ENCODE measurements at places on chromosomes 5 and 9.

DNA sequence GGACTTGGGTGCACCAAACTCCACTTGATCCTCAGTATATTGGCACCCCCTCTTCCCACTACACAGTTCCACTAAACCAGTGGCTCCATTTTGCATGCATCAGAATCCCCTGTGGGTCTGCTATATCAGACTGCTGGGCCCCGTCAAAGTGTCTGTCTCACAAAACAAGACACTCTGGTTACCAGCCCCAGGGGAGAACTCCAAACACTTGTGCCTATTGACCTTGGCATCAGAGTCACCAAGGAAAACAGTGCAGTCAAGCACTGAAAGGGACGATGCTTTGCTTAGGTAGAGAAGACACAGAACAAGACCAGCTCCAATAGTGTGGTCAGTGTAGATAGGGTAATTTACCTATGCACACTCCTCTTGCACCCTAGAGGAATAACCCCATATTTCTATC is 205.8 kb upstream of the RAI14 start:
- no peak for ATAC-seq

DNA sequence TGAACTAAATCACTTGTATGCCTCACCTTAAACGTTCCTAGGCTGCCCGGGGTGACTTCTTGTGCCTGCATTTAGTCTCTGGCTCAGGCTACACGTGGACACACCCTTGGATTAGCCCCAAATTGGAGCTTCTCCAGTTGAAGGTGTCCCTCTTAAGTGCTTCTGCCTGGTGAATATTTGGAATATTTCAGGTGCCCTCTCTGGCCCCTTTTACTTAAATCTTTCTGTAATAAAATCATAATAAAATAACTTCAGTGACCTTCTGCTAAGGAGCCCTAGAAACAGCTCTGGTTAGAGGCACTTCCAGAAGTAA is 74.3 kb upstream of the KLF9 start:
- ATAC-seq = no peak

- no peak for ATAC-seq
Measured at GRCh38 chr9:131417264-131418142, 23.6 kb downstream of the PRRC2B start.

DNA sequence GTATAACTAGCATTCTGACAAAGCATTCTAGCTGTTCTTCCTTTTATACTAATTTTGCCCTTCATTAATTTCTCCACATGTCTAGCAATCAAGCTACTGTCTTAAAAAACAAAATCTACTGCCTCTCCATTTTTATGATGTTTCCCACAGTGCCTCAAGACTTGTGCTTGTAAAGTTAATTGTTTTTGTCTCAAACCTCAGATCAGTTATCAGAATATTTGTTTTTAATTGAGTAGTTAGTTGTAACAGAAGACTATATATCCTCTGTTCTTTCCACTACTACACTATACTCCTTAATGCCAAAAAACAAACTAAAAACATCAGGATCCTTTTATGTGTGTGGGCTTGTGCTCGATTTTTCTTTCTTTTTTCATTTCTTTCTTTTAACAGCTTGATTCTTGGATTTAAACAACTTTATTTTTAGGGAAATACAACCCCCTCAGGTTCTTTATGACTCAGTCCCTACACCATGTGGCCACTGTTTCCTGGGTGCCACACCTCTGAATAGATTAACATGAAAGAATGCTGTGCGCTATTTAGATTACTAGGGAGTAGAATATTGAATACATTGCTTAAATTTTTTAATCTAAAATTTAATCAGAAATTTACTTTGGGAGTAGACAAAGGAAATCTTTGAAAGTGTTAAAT is 1.2 kb downstream of the ASPN start:
- no peak for ATAC-seq

DNA sequence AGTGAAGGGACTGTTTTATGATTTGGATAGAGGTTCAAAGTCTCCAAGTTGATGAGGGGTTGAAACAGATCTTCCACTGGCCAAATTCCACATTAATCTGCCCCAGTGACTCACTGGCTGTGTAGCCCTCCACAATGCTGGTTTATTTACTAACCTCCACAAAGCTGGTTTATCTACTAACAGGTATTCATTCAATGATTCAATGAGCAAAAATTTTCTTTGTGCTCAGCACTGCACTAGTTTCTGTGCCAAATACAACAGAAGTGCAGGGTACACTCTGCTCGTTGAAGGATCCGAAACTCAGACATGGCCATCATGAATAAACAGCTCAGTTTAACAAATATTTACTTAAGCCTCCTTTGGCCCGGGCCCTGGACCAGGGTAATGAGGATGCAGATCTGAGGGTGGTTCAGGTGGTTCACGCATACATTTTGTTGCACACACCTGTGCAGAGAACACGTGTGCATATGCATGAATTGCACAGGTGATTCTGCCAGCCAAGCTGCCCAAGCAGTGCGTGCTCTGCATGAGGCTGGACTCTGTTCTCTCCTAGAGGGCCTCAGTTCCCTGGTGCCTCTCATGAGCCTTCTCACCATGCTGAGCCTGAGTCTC is 71.0 kb downstream of the SH3PXD2B start:
- no peak for ATAC-seq

GRCh38 chr5:2125901-2126265 is 243.2 kb upstream of the IRX4 start:
- no peak for ATAC-seq

- no peak for ATAC-seq
Measured at GRCh38 chr9:105038051-105038450, 110.1 kb upstream of the ABCA1 start.

DNA sequence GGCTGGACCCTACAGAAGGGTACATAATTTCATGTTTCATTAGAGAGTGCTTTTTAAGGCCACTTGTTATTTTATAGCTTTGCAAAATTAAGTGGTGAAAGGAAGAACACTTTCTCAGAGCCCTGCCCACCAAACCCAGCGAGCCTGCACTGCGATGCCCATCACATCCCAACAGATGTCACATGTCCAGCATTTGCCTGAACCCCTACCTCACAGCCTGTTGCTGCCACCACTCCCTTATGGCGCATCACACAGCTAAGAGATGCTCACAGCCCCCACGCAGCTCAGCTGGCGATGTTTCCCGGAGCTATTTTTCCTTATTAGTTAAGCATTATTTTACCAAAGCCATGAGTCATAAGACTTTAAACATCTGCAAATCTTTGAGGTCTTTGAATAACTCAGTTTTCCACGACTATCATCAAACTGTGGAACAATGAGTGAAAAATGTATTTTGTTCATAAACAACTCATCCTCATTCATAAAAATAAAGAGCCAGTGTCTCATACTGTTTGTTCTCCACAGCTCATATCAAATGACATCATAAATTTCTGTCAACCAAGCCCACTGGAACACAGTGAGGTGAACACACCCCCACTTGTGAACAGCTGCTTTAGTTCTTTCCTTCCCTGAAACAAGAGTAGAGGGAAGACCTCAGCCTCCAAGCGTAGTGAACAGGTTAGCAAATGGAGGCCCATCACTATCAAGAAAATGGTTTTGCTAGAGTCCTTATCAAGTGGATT is 104.9 kb downstream of the SYK start:
- ATAC-seq = no peak

GRCh38 chr9:107142896-107143603 is 140.0 kb upstream of the RAD23B start:
- no peak for ATAC-seq

GRCh38 chr5:1016476-1016875 is 7.9 kb downstream of the NKD2 start:
- ATAC-seq = no peak

- no peak for ATAC-seq
Measured at GRCh38 chr5:119174578-119175163, 103.8 kb downstream of the DMXL1 start.

GRCh38 chr5:173771121-173771724 is 116.9 kb upstream of the CPEB4 start:
- peak; percentile 78 for ATAC-seq

- peak; percentile 82 for ATAC-seq
Measured at GRCh38 chr9:116286297-116286696, 132.7 kb downstream of the PAPPA start.

GRCh38 chr5:132221781-132222648 is 5.6 kb downstream of the P4HA2 start:
- ATAC-seq = no peak

DNA sequence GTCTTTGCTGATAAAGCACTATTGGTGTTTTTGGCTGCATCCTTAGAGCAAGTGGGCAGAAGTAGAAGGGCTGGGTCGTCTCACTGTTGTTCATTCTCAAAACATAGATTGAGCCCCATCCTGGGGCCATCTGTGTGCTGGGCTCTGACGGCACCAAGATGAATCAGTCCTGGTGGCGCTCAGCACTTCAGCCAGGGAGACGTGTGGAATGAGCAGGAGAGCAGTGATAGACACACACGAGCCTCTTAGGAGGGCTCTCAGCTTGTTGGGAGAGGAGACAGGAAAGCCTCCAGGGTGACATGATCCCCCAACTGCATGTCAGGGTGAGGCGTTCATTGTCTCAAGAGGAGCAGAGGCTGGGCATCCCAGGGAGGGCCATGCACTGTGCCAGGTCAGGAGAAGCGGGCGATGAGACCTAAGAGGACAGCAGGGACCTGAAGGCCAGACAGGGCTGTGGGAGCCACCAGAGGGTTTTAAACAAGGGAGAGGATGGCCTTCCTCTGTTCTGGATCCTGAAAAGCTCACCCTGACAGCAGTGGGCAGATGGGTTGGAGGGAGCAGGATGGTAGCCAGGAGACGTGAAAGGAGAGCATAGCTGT is 115.8 kb downstream of the DAB2IP start:
- ATAC-seq = no peak

- no peak for ATAC-seq
Measured at GRCh38 chr9:76652894-76653293, 111.3 kb upstream of the PCA3 start.

- no peak for ATAC-seq
Measured at GRCh38 chr5:6760686-6761085, 47.5 kb downstream of the TENT4A start.

- no peak for ATAC-seq
Measured at GRCh38 chr5:59416026-59416425, 477.5 kb downstream of the PDE4D start.

- no peak for ATAC-seq
Measured at GRCh38 chr5:568061-568781, 43.9 kb upstream of the CEP72 start.

GRCh38 chr9:75047506-75047905 is 19.4 kb upstream of the CARNMT1 start:
- no peak for ATAC-seq

GRCh38 chr9:82273121-82273520 is 284.5 kb downstream of the SPATA31D1 start:
- ATAC-seq = no peak

DNA sequence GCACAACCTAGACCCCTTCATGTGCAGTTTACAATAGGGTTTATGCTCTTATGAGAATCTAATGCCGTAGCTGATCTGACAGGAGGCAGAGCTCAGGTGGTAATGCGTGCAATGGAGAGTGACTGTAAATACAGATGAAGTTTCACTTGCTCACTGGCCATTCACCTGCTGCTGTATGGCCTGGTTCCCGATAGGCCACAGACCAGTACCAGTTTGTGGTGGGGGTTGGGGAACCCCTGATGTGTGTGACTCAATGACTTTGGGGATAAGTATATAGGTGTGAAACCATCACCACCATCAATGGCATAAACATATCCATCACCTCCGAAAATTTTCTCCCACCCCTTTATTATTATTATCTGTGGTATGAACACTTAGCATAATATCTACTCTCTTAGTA is 42.1 kb downstream of the TLR4 start:
- no peak for ATAC-seq

- no peak for ATAC-seq
Measured at GRCh38 chr5:67249590-67249895, 52.9 kb upstream of the CD180 start.

DNA sequence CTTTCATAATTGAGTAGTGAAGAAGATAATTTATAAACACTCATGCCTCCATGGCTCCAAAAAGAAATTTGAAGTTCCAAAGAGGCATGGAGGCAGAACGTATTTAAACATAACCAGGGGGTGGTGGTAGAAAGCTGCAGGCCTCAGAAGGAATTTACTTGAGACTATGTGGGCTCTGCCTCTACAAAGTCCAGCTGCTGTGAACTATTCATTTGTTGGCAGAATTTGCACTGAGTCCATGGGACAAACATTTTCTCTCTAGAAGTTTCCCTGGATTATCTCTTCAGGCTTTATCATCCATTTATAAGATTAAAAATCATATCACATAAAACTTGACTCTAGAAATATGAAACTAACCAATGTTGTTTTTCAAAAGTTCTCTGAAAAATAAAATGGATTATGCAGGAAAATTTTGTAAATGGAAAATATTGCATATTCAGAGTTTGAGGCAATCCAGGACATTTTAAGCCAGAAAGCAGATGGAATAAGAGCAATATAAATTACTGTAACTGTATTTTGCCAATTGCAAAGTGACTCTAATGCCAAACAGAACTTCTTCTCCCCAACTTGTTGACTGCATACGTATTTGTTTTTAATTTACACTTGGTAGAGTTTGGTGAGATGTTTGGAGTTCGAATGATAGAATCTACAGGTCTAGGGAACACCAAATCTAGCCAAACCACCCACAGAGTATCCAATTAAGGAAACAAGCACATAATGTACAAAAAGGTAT is 258.2 kb downstream of the ENC1 start:
- no peak for ATAC-seq

DNA sequence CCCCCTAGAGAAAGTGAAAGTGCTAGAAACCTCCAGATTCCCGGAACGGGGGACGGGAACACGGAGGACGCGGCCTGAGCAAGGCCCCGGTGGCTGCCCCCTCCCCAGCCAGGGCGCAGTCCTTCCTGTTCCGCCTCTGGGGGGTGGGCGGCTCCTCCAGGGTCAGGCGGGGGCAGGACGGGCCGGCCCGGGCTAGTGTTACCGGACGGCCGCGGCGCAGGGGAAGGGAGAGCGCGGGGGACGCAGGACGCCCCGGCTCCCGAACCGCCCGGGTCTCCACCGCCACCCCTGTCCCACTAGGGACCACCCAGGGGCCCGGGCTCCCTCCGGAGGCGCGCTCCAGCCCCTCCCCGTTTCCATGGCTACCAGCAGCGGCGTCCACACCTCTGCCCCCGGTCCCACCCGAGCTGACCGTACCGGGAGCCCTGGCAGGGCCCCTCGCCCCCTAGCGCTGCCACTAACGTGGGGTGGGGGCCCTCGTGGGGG is 579 bp downstream of the SLC12A7 start:
- ATAC-seq = peak; percentile 51

DNA sequence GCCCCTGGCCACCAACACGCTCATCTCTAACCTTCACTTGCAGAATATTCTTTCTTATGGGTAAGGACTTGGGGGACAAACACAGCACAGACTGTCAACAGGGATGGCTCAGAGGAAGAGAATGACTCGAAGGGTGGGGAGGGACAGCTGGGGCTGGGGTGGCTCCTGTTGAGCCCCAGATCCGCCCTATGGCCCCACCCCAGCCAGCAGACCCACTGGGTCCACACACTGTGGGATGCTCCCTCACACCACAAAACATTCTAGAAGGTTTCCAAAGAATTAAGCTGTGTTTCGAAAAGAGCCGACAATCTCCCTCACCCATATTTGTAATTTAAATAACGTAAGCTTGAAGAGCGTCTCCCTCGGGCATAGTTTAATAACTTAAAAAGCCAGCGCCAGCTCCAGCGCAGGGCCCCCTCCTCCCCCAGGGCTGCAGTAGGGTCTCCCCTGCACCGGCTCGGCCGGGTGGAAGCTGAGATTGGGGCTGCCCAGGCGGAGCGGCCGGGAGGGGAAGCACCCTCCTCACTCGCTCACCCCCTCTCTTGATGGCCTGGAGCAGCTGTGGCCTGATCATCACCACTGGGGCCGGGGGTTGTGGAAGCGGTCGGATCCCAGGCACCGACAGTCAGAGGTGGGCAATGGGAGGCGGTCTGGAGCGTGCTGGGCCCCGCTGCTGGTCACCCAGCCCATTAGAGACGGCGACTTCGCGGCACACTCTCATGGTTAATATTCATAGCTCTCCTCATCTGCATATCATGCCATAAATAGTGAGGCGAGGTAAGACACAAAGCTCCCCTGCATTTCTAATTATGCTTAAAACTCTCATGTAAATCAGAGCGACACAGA is 37.6 kb downstream of the NACC2 start:
- ATAC-seq = peak; percentile 70

Measured in motor neuron (in vitro differentiated cells).